ENCODE measurements at places on chromosomes 12 and 14.

DNA sequence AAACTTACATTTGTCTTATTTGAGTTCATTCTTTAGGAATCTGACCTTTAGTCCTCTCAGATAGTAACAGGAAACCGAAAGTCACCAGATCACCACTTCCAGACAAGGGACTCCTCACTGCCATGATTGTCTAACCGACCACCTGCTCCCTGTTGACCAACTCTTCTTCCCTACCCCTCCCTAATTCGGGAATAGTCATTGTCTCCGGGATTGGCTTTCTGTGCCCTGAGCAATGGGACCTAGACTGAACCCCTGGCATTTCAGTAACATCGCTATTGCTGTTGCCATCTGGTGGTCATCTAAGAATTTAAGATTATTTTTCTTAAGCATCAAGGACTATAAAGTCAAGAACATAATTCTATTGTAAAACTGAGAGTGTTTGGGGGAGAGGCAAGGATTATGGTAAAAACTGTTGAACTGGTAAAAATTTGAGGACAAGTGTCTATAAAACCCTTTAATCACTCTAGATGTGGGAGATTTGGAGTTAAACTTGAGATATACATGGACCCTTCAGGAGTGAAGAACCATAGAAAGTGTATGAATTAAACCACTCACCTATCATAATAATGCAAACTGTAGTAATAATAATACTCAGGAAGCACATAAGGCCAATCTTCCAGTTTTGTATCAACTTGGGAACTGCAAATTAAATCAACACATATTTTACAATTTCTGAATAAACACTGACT is 6.3 kb downstream of the CLEC2A start:
- no peak for DNase-seq

GRCh38 chr14:75411214-75411540 is 16.6 kb upstream of the JDP2 start:
- DNase-seq, result no peak

GRCh38 chr12:23906329-23906728 is 43.1 kb downstream of the SOX5 start:
- DNase-seq, result no peak

DNA sequence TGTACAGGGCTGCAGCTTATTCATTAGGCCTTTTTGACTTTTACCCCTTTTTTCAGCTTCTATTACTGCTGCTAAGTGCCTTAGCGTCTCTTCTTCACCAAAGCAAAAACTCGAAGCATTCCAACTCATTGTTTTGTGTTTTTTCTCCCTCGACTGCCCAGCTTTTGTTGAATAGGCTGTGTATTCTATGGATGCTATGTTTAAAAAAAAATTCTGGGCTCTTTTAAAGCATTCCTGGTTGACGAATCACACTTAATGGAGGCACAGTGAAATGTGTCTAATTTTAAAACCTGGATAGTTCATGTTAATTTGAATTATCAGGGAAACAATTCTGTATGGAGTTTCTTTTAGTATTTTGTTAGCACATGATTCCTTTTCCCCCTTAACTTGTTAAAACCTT is 29.7 kb downstream of the KTN1 start:
- no peak for DNase-seq

DNA sequence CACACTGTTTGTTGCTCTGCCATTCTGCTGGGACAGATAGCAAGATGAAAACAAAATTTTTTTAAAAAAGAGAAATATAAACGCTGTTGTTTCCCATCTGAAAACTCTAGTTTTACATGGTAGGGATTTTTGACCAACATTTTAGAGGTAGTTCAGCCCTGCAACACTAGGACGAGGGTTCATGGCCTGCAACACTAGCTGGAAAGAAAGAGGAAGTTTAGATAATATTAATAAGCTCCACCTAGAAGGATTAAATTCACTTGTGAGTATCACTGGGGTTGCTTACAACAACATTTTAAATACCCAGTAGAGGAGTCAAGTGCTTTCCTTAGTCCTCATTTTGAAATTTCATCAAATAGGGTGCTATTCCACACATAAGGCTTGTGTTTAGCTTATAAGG is 68.2 kb downstream of the SRGAP1 start:
- no peak for DNase-seq
